ENCODE measurements at places on chromosomes 1 and 21. TPM values are rescaled to one million over a fixed set of nuclear protein-coding genes. Genes with fewer than 3 reads are reported as not detected.

The FMN2 gene
- not detected for total RNA-seq

GRCh38 chr1:94807742-94808491 is 12.2 kb upstream of the SLC44A3 start:
- no peak for DNase-seq

DNA sequence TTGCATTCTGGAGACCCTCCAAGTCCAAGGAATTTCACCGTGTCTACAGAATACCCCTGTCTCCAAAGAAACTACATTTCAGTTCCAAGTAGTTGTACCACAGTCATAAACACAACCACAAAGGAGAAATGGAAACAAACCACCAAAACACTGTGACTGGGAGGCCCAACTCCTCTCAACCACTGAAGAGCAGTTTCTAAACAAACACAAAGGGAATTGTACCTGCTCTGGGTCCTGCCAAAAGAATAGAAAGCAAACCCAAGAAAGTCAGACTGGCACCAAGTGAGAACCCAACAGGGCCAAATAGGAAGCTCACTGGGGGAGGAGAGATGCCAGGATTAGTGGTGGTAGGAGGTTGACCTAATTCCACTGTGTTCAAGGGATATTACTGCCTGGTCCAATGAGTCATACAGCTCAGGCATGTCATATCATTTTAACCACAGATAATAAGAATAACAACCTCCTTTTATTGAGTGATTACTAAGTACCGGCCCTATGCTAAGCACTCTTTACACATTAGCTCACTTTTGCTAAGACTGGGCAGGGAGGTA is 123.9 kb upstream of the PPP2R5A start:
- no peak for DNase-seq

GRCh38 chr1:27513528-27513927 is 23.6 kb upstream of the WASF2 start:
- no peak for DNase-seq

GRCh38 chr1:204514828-204515227 is 1.4 kb upstream of the MDM4 start:
- DNase-seq = no peak

- DNase-seq = no peak
These were observed 68.2 kb downstream of the ARHGEF16 start for GRCh38 chr1:3522564-3523265.

DNA sequence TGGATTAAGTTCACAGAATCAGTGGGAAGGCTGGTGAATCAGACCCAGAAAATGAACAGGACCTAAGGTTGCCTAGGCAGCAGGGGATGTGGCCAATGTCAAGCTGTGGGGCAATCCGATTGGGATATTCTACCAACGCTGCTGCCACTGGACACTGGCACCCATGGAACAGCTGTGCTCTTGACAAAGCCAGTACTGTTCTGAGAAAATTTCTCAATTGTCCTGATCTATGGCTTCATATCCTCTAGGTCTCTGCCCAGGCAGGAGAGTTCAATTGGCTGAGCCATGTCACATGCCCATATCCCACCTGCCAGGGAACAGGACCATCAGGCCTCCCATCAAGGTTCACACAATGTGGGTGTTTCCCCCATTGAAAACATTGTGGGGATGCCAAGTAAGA is 6.2 kb downstream of the TACSTD2 start:
- no peak for DNase-seq

The RNF223 gene
- not detected for total RNA-seq

GRCh38 chr1:14549897-14550620 is 48.4 kb upstream of the KAZN start:
- no peak for DNase-seq

DNA sequence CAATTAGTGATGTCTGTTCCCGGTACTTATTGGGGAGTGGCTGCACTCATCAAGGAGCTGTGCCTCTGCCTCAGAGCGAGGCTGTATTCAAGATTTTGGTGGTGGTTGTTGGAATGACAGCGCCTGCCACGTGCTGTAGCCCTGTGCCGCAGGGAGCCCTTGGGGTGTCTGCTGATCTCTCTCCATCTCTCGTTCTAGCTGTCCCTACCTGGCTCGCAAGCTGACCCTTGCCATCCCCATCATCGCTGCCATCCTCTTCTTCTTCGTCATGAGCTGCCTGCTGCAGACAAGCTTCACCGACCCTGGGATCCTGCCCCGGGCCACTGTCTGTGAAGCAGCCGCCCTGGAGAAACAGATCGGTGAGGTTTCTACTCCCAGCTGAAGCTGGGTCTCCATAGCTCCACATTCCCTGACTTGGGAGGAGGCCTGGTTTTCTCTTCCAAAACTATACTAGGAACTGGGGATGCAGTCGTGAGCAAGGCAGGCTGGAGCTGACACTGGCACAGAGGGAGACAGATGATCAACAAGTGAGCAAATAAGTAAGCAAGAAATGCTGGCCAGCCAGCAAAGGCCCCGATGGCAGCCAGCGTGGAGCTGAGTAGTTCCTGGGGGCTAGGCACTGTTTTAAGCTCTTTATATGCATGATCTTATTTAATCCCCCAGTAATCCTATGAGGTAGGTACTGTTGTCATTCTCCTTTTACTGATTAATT is 5.9 kb downstream of the ZDHHC18 start:
- DNase-seq = no peak

- DNase-seq = no peak
These were observed 12.5 kb downstream of the TRAF3IP3 start for GRCh38 chr1:209768354-209768774.

GRCh38 chr1:9351654-9352271 is 59.1 kb downstream of the SPSB1 start:
- no peak for DNase-seq

The ACAP3 gene
- total RNA-seq = 105 TPM

- DNase-seq = no peak
These were observed 5.7 kb downstream of the LGR6 start for GRCh38 chr1:202199040-202199889.

GRCh38 chr1:41823471-41823870 is 95.3 kb downstream of the HIVEP3 start:
- no peak for DNase-seq

GRCh38 chr1:208231881-208232661 is 12.1 kb downstream of the PLXNA2 start:
- DNase-seq = no peak

DNA sequence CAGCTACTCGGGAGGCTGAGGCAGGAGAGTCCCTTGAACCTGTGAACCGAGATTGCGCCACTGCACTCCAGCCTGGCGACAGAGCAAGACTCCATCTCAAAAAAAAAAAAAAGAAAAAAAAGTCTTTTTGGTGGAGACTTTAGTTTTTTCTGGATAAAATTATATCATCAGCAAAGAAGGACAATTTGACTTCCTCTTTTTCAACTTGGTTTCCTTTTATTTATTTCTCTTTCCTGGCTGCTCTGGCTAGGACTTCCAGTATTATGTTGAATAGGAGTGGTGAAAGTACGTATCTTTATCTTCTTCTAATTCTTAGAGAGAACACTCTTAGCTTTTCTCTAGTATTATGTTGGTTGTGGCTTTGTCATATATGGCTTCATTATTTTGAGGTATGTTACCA is 130.8 kb downstream of the PCBP3 start:
- no peak for DNase-seq

- DNase-seq = no peak
These were observed 8.2 kb downstream of the LPAR3 start for GRCh38 chr1:84884671-84885389.

DNA sequence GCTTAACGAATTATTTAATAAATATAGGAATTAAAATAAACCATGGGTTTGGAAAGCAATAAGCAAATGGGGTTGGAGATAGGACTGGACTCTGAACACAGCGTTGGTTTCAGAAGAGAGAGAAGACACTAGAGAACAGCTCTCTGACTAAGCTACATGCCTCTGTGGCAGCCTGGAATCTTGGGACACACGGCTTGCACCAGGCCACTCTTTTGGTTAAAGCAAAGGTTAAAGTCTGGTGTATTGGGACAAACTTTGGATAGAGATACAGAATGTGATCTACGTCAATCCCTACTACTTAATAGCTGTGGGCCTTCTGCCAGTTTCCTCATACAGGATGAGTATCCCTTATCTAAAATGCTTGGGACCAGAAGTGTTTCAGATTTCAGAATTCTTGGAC is 49.7 kb upstream of the HSD17B7 start:
- DNase-seq = no peak

DNA sequence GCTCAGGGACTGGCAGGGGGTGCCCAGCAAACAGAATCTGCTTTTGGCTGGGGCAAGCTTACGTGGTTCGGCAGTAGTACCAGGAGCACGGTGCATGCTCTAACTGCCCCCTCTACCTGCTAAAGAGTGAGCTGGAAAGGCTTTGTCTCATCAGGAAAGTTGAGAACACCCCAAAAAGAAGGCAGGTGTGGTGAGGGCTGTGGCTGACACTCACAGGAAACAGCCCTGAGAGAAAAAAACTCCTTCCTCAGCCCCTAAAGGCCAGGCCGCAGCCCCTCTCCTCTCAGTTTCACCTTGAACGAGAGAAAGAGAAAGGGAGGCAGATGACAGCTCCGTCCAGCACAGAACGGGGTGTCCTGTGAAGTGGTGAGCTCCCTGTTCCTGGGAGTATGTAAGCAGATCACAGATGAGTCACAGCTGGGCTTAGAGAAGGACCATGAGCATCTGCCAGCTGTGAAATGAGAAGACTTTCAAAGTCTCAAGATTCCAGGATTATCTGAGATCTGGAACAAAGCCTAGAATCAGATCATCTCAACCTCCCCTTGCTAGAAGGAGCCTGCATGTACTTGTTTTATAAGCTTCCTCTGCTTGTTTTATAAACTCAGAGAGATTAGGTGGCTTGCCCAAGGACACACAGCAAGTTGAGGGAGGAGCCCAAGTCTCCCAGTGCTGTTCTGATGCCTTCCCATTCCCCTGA is 13.4 kb downstream of the LAPTM5 start:
- no peak for DNase-seq

- DNase-seq = no peak
These were observed 117.9 kb upstream of the ADAR start for GRCh38 chr1:154725865-154726264.

- no peak for DNase-seq
These were observed 129.6 kb downstream of the ZNF648 start for GRCh38 chr1:181931873-181932272.

GRCh38 chr1:146051452-146051851 is 29.9 kb upstream of the HJV start:
- no peak for DNase-seq

- no peak for DNase-seq
These were observed 41.8 kb upstream of the PAXBP1 start for GRCh38 chr21:32813265-32813903.

DNA sequence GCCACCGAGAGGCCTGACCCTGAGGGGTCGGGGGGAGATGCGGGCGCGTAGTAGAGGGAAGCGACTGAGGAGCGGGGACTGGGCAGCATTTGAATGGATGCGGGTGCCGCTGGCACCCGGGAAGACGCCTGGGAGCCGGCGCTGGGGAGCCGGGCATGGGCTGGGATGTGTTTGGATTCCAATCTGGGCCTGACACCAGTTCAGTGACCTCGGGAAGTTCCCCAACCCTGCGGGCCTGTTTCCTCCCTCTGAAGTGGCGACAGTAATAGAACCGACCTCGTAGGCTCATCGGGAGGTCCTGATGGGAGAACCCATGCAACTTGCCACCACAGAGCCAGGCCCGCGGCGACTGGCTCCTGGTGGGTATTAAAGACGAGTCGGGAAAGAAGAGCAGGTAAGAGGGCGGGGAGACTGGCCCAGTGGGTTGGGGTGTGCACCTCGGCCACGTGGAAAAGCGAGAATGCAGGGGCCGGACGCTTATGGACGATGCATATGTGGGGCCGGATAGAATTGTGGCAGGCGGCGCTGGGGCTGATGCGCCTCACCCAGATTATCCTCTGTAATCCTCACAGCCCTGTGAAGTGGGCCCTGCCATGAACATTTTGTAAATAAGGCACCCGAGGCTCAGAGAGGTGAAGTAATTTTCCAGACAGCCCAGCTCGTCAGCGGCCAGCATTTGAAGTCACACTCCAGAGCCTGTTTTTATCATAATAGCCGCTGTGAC is 105.8 kb downstream of the SLC16A1 start:
- DNase-seq = no peak

DNA sequence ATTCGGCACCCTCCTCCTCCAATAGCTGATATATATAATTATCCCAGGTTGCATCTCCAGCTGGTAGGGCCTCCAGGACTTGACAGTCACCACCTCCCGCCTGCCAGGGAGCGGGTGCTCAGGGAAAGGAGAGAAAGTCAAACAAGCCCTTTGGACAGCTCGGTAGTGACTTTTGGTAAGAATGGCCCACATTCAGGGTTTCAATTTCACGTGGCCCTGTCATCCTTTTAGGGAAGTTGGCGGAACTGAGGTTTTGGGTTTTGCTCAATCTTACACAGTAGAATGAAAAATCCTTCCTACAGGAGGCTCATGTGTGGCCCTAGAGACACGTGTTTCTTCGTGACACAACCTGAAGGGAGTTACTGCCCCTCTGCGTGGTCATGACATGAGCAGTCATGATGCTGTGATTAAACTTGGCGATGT is 44.2 kb downstream of the CAPN8 start:
- no peak for DNase-seq

DNA sequence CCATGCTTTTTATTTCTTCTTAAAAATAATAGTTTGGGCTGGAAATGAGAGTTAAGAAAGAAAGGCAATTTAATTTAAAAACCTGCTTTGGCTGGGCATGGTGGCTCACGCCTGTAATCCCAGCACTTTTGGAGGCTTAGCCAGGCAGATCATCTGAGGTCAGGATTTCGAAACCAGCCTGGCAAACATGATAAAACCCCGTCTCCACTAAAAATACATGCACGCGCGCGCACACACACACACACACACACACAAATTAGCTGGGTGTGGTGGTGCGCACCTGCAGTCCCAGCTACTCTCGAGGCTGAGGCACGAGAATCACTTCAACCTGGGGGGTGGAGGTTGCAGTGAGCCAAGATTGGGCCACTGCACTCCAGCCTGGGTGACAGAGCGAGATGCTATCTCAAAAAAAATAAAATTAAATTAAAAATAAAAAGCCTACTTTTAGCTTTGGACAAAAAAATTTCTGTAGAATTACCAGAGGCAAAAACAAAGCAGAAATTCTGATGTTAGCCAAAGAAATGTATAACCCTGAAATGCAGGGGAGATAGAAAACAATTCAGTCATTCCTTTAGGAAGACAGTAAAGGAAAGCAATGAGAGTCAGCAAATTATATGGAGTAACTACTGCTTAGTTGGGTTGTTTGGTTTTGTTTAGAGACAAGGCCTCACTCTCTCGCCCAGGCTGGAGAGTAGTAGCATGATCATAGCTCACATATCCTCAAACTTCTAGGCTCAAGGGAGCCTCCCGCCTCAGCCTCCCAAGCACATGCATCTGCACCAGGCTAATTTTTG is 15.7 kb upstream of the IPP start:
- DNase-seq = no peak

The DENND2D gene
- total RNA-seq = 4.4 TPM

DNA sequence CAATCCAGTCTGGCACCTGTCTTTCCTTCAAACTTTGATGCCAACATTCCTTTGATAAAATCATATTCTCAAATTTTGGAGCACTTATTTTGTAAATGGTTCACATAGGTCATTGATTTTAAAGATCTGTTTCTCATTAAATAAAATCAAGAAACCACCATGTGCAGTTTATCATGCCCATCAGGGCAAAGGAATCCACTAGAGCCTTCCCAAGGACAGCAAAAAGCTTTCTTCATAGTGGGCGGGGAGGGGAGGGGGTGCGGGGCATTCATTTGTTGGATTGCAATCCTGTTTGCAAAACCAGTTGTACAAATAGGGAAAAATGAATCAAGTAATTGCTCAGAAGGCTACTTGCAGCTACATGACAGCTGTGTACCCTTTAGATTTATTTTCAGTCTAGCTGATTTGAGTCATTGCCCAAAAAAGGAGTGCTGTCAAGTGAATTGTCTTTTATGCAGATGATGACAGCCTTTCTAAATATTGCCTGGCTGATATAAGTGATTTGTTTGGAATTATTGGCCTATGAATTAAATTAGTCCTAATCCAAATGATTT is 23.0 kb downstream of the LRRC8B start:
- DNase-seq = no peak

The C2CD2 gene
- total RNA-seq = 45.0 TPM
